Aorta (tissue), 5 donors: ENCODE measurements at places on chromosomes 6 and 20. TPM values are rescaled to one million over a fixed set of nuclear protein-coding genes. Genes with fewer than 3 reads are reported as not detected.
A peak's percentile ranks its signal among the peaks of the same experiment; 100 is the strongest.

- peaks cover 6% of the 10 kb centered on the region for H3K4me1 ChIP-seq
- no peak overlapping the region for H3K4me3 ChIP-seq
- no peak overlapping the region for H3K27ac ChIP-seq
- no peaks in the 10 kb centered on the region for H3K36me3 ChIP-seq
Measured at GRCh38 chr6:56756791-56757587, 114.3 kb upstream of the DST start.

GRCh38 chr6:158777510-158777909 is 41.7 kb downstream of the EZR start:
- no peak overlapping the region for H3K27ac ChIP-seq
- no peak for DNase-seq
- H3K27me3 ChIP-seq: no peaks in the 10 kb centered on the region
- H3K4me1 ChIP-seq: no peaks in the 10 kb centered on the region

DNA sequence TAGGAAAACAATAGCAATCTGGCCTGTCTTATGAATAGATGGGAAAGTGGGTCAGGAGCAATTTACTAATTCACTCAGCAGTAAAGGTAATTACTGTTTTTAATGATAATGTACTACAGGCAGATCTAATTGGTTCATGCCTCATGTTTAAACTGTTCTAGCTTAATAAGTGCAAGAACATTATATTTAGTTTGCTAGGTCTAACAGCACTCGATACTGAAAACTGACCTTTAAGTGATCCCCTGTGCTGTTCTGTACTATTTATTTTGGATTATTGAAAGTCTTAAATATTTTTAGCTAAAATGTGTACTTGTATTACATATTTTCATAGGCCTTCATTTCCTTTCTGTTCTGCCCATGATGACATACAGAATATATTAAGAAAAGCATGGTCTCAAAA is 998.0 kb upstream of the GJE1 start:
- no peak overlapping the region for H3K27ac ChIP-seq
- DNase-seq: no peak
- H3K36me3 ChIP-seq: no peaks in the 10 kb centered on the region

GRCh38 chr20:32672394-32672981 is 1.3 kb downstream of the C20orf203 start:
- H3K4me3 ChIP-seq: no peak overlapping the region
- no peaks in the 10 kb centered on the region for H3K27me3 ChIP-seq
- H3K27ac ChIP-seq: no peak overlapping the region
- no peak for DNase-seq

DNA sequence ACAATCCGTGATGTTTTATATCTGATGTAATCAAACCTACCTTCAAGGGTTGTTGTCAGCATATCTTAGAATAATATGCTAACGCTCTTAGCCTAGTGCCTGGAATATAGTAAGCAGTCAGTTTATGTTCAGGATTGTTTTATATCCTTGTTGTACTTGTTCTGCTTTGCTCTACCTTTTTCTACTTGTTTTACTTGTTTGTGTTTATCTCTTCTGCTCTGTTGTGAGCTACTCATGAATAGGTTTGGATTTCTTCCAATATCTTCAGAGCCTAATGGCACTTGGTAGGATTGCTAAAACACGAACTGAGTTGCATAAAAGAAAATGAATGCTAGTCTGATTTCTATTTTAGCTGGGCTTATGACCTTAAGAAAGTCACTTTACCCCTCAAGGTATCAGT is 40.1 kb downstream of the DNAH8 start:
- no peaks in the 10 kb centered on the region for H3K27me3 ChIP-seq
- no peak overlapping the region for H3K4me3 ChIP-seq
- no peak overlapping the region for H3K27ac ChIP-seq
- no peaks in the 10 kb centered on the region for H3K4me1 ChIP-seq

GRCh38 chr6:37155394-37156312 is 14.3 kb upstream of the PIM1 start:
- no peaks in the 10 kb centered on the region for H3K4me1 ChIP-seq
- DNase-seq: no peak
- H3K27me3 ChIP-seq: no peaks in the 10 kb centered on the region
- H3K4me3 ChIP-seq: no peak overlapping the region
- no peaks in the 10 kb centered on the region for H3K36me3 ChIP-seq

DNA sequence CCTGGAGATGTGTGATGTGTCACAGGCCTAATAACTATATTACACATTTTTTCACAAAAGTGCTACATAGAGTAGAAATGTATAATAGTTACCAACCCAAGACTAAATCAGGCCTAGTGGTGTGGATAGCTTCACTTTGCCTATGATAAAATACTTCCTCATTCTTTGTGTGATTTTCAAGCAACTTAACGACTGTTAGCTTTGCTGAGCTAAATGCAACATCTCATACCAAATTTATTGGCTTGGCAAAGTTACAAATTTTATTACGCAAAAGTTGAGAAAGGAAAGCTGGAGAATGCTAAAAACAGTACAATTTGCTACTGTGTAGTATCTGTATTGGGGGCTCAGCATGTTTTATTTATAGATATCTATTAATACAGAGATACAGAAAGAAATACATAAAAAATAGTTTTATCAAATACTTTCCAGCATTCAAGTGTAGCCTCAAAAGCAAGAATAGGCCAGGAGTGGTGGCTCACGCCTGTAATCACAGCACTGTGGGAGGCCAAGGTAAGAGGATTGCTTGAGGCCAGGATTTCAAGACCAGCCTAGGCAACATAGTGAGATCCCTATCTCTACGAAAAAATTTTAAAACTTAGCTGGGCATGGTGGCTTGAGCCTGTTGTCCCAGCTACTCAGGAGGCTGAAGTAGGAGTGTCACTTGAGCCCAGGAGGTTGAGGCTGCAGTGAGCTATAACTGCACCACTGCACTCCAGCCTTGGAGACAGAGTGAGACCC is 3.6 kb upstream of the EDN1 start:
- H3K4me1 ChIP-seq: no peaks in the 10 kb centered on the region
- H3K36me3 ChIP-seq: no peaks in the 10 kb centered on the region
- H3K27me3 ChIP-seq: no peaks in the 10 kb centered on the region
- no peak overlapping the region for H3K27ac ChIP-seq
- no peak overlapping the region for H3K4me3 ChIP-seq

DNA sequence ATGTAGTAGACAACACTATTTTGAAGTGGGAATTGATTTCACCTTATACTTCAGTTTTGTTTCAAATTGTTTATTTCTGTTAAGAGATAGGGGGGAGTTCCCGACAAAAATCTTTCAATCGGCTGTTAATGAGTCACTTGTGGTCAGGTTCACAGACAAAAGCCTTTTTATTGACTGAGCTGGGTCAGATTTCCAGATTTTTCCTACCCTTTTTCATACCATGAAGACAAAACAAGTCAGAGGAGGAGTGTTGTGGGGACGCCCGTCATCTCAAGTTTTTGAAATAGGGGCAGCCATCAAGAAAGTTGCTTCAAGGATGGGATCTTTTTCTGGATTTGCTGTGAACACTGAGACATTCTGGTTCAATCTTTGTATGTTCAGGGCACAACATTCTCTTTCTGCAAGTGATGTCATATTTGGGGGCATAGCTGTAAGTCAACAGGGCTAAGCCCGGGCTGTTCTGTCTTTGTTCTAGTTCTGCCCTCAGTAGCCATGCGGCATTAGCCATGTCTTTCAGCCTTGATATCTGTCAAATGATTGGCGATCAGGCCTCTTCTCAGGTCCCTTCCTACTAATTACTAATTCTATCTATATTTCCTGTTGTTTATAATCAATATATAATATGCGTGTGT is 496.0 kb upstream of the MARCKS start:
- H3K27ac ChIP-seq: no peak overlapping the region
- H3K36me3 ChIP-seq: no peaks in the 10 kb centered on the region
- H3K27me3 ChIP-seq: no peaks in the 10 kb centered on the region

- H3K4me3 ChIP-seq: no peak overlapping the region
- no peaks in the 10 kb centered on the region for H3K4me1 ChIP-seq
- peaks cover 2% of the 10 kb centered on the region for H3K27me3 ChIP-seq
Measured at GRCh38 chr20:54174457-54175175, 830 bp upstream of the CYP24A1 start.

DNA sequence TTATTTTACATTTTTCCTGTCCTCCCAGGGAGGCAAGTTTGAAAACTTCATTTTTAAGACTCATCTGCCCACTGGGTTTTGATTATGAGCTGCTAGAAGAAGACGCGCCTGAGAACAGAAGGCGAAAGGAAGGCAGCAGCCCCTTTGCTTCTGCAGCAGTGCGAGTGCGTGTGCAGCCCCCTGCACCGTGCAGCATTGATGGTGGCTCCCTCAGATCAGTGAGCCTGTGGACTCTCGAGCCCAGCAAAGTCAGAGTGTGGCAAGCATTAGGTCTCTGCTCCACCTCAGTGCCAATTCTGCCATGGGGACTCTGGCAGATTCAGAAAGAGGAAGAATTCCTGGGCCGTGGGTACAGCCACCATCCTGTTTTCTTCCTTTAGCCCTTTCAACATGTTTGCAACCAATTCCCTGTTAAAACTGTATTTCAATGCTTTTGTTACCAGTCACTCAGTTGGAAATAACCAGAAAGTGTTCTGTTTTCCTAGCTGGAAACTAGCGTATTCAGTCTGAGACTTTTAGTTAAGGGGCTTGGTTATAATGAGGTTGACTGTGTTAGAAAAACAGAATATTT is 134.8 kb upstream of the OGFRL1 start:
- no peaks in the 10 kb centered on the region for H3K36me3 ChIP-seq
- no peaks in the 10 kb centered on the region for H3K27me3 ChIP-seq
- H3K27ac ChIP-seq: no peak overlapping the region
- H3K4me1 ChIP-seq: no peaks in the 10 kb centered on the region

DNA sequence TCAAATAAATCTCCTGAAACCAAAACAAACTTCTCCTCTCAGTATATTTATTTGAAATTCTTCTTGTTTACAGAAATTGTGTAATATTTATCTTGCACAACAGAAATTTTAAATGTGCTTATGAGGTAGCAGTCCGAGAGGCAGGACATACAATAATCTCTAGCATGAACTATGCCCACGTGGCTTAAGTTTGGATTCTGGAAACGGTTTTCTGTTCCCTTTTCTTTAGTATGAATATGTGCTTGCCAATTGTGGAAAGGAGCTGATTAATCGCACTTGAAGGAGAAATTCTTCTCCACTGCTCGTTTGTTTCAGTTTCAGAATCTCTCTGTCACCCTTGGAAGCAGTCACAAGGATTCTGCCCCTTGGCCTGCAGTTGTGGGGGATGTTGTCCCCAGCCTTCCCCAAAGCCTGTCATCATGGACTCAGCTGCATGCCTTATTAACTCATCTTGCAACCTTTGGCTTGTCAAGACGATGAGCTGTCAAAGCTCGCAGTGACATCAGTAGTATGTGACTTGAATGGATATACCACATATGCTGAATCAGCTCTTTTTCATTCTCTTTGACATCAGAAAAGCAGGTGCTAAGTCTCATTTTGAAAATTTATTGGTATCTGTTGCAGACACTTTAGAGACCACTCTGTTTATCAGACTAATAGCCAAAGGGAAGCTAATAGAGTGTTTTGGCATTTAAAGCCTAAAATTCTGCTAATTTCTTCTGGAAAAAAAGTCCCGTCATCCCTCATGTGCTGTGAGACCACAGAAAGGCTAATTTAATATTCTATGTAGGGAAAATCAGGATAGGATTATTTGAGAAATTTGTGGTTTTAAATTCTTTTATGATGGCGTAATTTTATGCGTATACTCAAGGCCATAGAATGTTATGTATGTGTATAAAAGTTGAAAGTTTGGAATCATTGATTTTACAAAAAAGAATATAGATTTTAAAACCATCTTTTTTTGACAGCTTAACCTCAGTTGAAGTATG is 186.8 kb downstream of the ARID1B start:
- peaks cover 2% of the 10 kb centered on the region for H3K4me1 ChIP-seq
- no peak overlapping the region for H3K27ac ChIP-seq
- no peaks in the 10 kb centered on the region for H3K36me3 ChIP-seq
- no peak overlapping the region for H3K4me3 ChIP-seq

GRCh38 chr6:7784706-7785105 is 58.8 kb downstream of the BMP6 start:
- H3K27ac ChIP-seq: no peak overlapping the region
- H3K4me1 ChIP-seq: peaks cover 4% of the 10 kb centered on the region
- no peak overlapping the region for H3K4me3 ChIP-seq
- DNase-seq: no peak
- no peaks in the 10 kb centered on the region for H3K27me3 ChIP-seq
- no peaks in the 10 kb centered on the region for H3K36me3 ChIP-seq

- H3K4me1 ChIP-seq: no peaks in the 10 kb centered on the region
- H3K36me3 ChIP-seq: no peaks in the 10 kb centered on the region
- no peak for DNase-seq
Measured at GRCh38 chr6:1494671-1495070, 105.3 kb downstream of the FOXF2 start.

DNA sequence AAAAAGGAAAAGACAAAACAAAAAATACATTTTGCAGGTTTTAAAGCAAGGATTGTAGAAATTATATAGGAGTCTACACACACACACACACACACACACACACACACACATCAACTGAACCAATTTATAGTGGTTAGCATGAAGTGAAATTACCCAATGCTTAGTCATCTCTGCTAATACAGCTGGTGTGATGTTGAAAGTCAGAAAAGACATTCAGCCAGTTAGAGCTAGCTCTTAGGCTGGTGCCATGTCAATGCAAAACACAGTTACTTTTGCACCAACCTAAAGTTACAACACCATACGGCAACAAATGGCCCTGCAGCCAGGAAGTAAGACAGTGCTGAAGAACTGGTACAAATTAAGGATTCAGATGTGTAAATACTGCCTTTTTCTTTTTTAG is 15.2 kb downstream of the FAM210B start:
- no peaks in the 10 kb centered on the region for H3K36me3 ChIP-seq
- no peak for DNase-seq
- no peak overlapping the region for H3K27ac ChIP-seq
- no peaks in the 10 kb centered on the region for H3K4me1 ChIP-seq

DNA sequence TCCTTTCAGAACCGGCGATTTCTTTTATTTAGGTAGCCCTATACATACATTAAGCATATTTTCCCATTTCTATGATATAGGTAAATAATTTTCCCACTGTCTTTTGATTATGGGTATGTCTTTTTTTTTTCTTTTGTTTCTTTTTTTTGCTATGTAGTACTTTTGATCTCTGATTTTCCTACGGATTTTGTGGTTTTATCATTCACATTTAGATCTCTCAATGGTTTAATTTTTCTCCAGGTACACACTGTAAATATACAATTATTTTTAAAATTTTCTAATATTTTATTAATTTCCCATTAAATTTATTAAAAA is 436 bp upstream of the ZNF337 start:
- H3K4me1 ChIP-seq: peaks cover 4% of the 10 kb centered on the region
- H3K4me3 ChIP-seq: peak overlapping the region; percentile 35
- DNase-seq: no peak
- H3K36me3 ChIP-seq: no peaks in the 10 kb centered on the region

- DNase-seq: no peak
- H3K27ac ChIP-seq: no peak overlapping the region
- no peaks in the 10 kb centered on the region for H3K27me3 ChIP-seq
- peaks cover 2% of the 10 kb centered on the region for H3K4me1 ChIP-seq
Measured at GRCh38 chr20:35260426-35260825, 17.5 kb downstream of the MMP24OS start.

GNAS-AS1 gene
- total RNA-seq: 1.7 TPM

FOXQ1 gene
- total RNA-seq: not detected

MYMX gene
- not detected for total RNA-seq

RNGTT gene
- total RNA-seq: 15.5 TPM

TOX2 gene
- 11.9 TPM for total RNA-seq

SRMS gene
- not detected for total RNA-seq

HLA-DPA1 gene
- 203 TPM for total RNA-seq

SPATA25 gene
- 2.9 TPM for total RNA-seq

KCNS1 gene
- not detected for total RNA-seq

TCF21 gene
- total RNA-seq: 0.63 TPM

ABHD16B gene
- total RNA-seq: not detected

TRIM31 gene
- not detected for total RNA-seq

FOXO3 gene
- total RNA-seq: 89.6 TPM

TNF gene
- 1.9 TPM for total RNA-seq

RSPO3 gene
- 5.2 TPM for total RNA-seq
